Stimulated activated CD8-positive, alpha-beta memory T cell treated with anti-CD3 and anti-CD28 coated beads, Interleukin-4, amount 100 ng/mL, for 1 hour (primary cell): ENCODE measurements at places on chromosomes 11 and 22.

DNA sequence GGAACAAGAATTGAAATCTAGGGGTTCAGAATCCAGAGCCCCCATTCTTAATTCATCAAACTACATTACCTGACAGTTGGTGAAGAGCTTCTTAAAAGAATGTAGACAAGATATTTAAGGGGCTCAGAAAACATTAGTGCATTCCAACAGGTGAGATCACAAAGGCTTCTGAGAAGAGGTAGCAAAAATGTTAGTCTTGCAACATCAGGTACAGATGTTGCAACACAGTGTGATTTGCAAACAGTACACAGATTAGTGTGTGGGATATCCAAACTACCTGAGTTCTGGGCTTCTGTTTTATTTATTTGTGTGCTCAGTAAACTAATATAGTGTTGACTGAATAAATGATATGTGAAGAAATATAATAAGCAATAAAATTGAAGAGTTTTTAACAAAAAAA is 11.8 kb downstream of the CASP4 start:
- no peak for DNase-seq

- DNase-seq, result no peak
These were observed 32.1 kb downstream of the FAM168A start for GRCh38 chr11:73565804-73566203.

GRCh38 chr11:2092956-2093412 is 46.2 kb downstream of the IGF2 start:
- DNase-seq, result peak; percentile 38

GRCh38 chr22:36194971-36195370 is 6.6 kb downstream of the APOL4 start:
- peak; percentile 11 for DNase-seq

GRCh38 chr11:77320351-77320750 is 18.9 kb upstream of the GDPD4 start:
- DNase-seq, result no peak

DNA sequence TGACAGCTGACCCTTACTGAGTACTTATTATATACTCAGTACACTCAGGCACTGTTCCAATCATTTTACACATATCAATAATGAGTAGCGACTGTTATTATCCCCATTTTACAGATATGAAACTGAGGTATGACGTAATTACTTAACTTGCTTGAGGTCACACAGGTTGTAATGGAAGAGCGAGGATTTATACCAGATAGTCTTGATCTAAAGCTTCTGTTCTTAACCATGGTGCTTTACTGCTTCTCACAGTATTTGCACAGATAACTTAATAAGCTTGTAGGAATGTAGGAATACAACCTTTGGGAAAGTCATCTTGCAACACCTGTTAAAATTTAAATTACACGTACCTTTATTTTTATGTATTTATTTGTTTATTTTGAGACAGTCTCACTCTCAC is 31.7 kb upstream of the TMEM135 start:
- DNase-seq, result no peak

DNA sequence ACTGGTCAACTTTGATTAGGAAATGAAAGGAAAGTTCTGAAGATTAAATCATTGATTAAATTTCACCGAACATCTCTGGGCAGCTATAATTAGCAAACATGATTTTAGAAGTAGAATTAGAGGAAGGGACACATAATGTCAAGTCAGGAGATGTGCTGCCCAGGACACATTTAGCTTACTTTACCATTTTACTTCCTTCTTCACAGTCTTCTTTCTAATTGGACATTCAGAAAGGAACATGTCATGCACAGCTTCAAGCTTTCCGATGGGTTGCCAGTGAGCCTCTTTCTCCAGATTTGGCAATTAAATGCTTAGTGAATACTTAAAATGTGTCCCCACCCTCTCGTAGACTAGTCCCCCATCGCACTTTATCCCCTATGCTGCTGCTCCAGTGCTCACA is 234.7 kb downstream of the FAM76B start:
- no peak for DNase-seq

DNA sequence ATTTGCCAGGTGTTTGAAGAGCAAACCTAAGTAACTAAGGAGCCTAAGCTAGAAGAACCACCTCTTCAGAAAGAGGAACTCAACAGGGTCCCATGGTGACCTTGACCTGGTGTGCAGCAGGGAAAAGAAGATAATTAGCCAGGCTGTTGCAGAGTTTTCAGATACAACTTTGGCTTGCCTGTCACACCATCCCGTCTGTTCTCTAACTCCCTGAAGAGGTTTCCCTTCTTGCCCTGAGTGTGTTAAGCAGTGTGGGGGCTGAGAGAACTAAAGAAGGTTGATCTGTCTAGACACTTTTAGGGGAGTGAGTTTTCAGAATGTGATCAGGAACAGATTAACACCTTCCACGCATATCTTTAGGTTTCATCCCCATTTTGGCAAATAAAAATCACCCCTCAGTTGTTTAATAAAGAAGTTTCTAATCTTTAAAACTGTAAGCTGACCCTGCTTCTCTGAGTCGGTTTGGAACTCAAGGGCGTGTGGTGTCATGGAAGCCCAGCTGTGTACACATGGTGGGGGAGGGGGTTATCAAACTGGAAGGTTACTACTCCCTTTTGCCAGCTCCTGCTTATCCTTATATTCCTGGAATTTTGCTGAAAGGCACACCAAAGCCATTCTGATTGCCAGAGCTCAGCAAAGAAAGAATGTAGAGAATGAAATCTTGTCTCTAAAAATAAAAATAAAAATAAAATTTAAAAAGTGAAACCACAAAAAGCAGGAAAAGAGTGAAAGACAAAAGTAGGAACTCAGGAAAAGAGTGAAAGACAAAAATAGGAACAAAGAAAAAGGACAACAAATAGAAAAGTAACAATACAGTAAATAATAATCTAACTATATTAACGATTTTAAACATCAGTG is 70.2 kb downstream of the DBX1 start:
- DNase-seq, result no peak

- no peak for DNase-seq
These were observed 373.2 kb downstream of the DDX10 start for GRCh38 chr11:109037856-109038780.

DNA sequence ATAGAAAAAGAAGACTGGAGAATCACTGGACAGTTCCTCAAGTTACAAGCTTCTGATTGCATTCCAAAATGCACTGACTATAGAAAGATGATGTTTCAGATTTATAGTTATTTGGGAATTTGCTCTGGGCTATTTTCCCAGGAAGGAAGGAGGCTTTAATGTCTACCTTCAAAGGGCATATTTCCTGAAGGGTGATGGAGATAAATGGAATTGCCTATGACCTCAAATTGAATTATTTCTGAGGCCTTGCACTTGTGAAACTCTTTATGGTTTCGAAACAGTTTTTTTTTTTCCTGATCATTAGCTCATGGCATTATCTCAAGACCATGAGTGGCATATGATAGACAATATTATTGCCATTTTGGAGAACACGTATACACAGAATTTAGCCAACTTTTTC is 333.9 kb downstream of the METTL15 start:
- no peak for DNase-seq

- no peak for DNase-seq
These were observed 41.4 kb upstream of the TTLL12 start for GRCh38 chr22:43228330-43228729.

DNA sequence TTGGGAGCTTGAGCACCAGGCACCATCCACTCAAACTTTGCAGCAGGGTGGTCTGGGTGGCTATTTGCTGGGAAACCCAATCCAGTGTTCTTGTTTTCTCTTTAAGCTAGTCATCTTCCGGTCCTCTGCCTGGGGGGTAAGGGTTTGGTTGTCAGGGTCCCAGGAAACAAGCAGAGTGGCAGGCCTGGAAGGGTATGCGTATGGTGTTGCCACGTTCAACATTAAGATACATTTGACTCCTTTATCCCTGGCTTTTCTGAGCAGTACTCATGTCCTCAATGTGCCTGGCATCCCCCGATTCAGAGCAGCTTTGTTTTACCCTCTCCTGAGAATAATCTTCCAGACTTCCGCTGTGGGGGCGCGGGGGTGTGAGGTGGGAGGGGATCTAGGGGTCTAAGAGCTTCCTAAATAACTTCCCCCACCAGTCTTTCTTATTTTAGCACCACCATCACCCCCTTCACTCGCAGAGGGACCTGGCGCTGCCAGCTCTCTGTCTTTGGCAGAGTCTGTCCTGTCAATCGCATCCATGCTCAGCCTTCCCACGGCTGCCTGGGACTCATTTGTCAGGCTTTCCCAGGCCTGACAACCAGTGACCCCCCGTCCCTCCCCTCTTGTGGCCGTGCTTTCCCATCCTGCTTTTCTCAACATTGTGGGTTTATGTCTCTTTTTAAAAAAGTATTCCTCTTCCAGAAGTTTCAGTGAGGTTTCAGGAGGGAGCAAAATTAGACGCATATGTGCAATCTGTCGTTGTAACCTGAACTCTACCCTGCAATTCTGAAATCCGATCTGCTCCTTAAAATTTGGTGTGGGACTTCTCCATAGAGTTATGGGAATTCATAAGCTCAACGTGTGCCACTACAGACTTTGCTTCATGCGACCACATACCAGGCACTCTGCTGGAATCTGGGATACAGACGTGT is 27.0 kb upstream of the RBFOX2 start:
- no peak for DNase-seq

DNA sequence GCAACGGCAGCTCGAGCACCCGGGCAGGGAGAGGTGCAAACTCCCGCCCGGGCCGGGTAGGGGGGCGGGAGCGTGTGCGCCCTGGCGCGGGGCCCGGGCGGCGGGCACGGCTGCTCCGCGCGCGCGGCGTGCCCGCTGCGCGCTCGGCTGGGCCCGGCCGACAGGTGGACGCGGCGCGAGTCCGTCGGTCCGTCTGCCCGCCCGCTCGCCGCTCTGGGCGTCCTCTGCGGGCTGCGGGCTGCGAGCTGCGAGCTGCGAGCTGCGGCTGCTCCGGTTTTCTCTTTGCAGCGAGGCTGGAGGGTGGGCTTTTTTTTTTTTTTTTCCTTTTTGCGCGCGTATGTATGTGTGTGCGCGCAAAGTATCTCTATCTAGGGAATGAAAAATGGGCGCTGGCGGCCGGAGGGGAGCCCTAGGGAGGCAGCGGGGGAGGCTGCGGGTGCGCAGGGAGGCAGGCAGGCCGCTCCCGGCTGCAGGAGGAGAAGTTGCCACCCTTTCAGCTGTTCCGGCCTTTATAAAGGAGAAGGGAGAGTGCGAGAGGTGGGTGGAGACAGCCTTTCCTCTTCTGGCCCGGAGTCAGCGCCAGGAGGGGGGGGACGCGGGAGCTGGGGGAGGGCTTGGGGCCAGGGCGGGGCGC is at the start of gene PDGFB:
PDGFB (minus strand) TSS at position 487 of the 634 bp plus-strand sequence. CDS start 1,019 bp downstream, outside the sequence.
- no peak for DNase-seq

DNA sequence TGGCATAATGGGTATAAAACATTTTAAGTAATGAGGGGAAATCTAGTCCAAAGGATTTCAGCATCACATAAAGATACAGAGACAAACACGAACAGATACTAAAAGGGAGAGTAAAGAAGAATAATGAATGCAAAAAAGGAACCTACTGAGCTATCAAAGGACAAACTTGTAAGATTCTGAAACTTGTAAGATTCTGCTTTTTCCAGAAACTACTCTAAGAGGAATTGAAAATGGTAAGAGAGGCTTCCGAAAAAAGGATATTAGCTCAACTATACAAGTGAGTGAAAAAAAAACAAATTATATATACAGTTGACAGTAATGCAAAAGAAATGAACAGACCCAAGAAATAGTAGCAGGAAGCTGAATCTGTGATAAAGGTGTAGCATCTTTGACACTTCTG is 37.7 kb downstream of the POLD3 start:
- no peak for DNase-seq

GRCh38 chr11:103902994-103903393 is 133.4 kb upstream of the DDI1 start:
- DNase-seq, result no peak

DNA sequence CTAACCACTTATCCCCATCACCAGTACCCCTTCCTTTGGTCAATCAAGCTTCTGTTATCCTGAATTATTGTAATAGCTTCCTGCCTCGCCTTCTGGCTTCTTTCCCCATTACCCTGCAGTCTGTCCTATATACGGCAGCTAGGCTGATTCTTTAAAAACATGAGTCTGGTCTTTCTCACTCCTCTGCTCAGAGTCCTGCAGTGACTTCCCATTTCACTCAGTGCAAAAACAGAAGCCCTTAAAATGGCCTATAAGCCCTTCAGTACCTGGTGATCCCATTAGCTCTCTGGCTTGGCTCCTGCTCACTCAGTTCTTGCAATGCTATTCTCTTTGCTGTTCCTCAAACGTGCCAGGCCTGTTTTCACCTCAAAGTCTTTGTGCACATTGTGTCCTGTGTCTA is 58.4 kb downstream of the JRKL start:
- no peak for DNase-seq
